Activated naive CD4-positive, alpha-beta T cell (primary cell): ENCODE measurements at places on chromosomes 2 and 18.

DNA sequence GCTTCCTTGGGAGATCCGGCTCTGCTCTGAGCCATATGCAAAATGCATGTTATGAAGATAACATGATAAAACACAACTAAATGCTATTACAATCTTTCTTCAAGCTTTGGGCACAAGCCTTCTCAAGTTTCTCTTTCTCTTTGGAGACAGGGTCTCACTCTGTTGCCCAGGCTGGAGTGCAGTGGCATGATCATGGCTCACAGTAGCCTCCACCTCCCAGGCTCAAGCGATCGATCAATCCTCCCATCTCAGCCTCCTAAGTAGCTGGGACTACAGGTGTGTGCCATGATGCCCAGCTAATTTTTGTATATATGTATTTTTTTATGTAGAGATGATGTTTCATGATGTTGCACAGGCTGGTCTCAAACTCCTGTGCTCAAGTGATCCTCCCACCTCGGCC is 107.7 kb upstream of the SP3 start:
- no peak for DNase-seq

- DNase-seq: no peak
Observed at GRCh38 chr18:11572201-11572600, 37.2 kb upstream of the SLC35G4 start.

- DNase-seq: no peak
Observed at GRCh38 chr18:37304012-37304680, 261.5 kb downstream of the CELF4 start.

DNA sequence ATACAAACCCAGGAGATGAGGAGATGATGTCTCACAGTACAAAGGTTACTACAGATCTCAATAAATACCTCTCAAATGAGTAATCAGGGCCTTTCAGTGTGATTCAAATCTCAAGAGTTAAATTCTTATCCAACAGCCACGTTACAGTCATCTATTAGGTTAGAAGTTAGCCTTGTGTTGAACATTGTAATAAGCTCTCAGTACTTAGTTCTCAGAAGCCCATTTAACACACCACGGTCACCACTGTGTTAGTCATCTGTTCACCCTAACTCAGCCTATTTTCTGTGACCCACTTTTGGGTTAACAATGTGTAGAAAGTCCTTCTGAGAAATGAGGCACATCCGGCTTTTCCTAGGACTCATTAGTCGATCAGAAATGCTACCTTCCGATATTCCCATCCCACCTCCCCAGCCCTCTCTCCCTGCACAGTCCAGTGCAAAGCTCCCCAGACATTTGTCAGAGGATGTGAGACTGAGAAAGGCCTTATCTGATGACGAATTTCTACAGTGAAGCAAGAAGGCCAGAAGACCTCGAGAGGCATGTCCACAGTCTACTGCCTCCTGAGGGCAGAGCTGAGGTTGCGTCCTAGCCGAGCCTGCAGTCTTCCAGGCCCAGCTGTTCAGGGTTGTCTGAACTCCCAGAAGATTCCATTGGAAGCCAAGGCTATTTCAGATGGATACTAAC is 92.6 kb downstream of the ACTR2 start:
- DNase-seq: no peak

DNA sequence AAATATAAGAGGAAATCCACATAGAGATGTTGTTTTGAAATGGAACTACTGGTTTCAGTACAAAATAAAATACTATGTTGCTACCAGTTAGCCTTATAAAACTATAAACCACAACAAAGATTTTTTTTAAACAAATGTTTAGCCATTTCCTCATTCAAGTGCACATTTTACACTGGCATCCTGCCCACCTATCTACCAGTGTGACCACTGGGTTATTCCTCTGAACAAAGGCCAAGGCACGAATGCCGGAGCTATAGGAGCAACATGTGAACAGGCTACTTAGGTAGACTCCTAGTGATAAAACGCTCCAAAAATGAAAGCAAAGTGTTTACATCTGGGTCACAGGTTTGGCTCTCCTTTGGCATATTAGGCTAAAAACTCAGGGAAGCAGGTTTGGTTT is 31.8 kb upstream of the SULT1C4 start:
- DNase-seq: no peak

DNA sequence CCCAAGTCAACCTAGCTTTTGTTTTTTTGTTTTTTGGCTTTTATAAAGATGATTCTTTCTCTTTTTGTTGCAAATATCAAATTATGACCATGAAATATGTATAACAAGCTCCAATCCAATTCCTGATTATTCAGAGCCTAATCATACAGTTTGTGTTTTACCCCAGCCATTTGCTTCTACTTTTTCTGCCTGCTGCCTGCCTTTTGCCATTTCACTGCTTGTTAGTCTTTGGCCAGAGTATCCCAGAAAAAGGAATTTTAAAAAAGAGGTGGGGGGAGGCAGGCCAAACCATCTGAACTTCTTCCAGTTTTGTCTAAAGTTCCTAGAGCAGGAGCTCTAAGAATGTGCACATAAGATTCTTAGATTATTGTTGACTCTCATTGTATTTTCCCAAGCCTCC is 211.9 kb upstream of the VRK2 start:
- no peak for DNase-seq

- no peak for DNase-seq
Observed at GRCh38 chr2:229443141-229443540, 172.1 kb upstream of the PID1 start.

DNA sequence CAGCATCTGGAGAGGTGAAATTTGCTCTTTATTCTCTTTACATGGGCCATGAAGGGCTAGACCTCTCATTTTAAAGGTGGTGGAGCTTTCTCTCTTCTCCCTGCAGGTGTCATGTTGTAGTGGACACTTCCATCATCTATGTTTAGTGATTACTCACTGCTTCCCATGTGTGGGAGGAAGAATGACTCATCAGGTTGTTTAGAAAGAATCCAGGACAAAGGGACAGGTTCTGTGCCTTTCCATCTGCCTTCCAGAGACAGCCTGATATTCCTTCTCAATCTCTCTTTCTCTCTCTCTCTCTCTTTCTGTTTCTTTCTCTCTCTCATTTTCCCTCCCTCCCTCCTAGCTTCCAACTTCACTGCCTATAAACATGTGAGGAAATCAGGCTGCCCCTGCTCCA is 38.7 kb downstream of the SCG2 start:
- no peak for DNase-seq

DNA sequence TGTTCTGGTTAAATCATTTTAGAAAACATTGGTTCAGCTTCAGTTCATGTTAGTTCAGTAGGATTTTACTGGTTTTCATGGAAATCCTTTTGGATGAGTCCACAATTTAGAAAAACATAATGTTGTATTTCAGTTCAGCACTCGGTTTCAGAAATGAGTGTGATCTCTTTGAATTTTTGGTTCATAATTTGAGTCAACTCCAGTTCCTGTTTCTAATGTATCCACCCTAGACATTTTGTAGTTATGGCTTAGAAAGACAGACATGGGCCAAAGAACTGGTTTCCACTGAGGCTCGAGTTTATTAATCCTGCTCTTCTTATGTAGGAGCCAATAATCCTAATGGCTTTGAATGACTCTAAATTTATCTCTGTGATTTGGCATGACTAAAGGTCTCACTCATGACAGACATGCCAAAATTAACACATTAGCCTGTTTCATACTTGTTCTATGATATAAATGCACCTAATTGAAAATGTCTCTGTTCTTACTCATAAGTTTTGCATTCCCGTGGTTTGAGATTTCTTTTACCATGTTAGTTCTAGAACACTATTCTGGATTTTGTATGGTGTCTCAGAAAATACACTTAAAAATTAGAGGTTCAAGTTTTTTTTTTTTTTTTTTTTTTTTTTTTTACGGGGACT is 82.3 kb upstream of the SPRED2 start:
- no peak for DNase-seq

GRCh38 chr2:16739778-16740581 is 74.3 kb upstream of the CYRIA start:
- no peak for DNase-seq

- DNase-seq: no peak
Observed at GRCh38 chr2:42545023-42545721, 23.3 kb upstream of the MTA3 start.

DNA sequence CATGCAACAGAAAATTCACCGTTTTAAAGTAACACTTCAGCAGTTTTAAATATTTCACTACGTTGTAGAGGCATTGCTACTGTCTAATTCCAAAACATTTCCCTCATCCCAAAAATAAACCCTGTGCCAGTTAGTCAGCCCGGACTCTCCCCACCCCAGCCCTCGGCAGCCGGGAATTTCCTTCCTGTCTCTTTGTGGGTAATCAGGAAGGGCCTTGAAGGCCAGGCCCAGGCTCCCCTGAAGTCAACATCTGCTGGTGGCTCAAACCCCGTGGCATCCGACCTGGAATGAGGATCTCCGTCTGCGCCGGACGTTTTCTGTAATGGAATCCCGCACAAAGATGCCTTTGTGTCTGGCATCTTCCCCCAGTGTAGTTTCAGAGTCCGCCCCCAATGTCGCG is 219.6 kb downstream of the SNTG2 start:
- no peak for DNase-seq

DNA sequence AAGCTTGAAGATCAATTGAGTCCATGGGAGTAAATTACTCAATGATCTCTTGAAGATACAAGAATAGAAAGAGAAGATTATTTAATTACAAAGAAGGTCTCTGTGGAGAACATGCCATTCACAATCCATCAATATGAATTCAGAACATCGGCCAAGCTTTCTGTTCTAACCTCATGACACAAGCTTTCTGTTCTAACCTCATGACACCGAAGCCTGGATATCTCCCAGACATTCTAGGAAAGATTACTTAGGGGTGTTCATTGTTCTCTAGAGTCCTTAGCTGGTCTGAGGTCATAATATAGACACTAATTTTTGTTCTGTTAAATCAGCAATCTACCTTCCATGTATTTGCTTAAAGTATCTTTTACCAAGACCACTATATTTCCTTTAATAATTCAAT is 95.5 kb downstream of the RDH14 start:
- DNase-seq: no peak

DNA sequence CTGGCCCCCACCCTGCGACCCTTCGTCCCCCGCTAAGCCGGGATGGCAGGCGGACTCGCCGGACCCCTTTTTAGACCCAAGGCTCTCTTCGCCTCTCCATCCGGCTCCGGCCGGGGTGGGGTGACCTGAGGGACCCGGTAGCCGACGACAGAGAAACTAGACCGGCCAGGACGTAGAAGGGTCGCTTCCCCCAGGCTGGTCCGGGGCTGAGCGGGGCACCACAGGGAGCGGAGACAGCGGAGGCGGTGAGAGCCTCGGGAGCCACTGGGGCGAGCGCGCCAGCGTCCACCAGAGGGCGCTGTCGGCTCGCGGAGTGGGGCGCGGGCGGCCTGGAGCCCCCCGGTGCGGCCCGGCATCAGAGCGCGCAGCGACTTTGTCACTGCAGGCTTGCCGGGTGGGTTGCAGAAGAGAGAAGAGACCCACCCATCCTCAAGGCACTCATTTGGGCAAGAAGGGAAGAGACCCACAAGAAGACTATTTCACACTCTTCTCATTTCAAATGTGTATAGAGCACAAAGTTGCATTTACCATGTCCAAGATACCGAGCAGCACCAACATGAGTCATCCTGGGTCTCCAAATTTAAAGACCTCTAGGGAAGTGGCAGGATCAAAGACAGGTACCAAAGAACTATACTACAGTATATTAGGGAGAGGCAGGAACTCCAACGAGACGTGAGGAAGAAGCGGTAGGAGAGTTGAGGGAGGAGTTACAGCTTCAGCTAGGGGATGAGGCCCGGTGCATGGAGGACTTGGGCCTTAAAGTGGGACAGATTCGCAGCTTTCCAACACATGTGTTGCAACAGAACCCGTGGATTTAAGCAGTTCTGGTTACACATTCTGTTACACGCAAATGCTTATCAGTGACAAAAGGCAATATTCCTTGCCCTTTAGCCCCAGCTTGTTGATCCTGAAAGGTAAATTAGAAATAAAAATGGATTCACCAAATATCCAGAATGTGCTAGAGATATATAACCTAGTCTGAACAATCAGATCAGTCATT is 7.6 kb upstream of the PRKCE start:
- peak; percentile 77 for DNase-seq

GRCh38 chr18:37668971-37669747 is 103.6 kb upstream of the CELF4 start:
- no peak for DNase-seq

DNA sequence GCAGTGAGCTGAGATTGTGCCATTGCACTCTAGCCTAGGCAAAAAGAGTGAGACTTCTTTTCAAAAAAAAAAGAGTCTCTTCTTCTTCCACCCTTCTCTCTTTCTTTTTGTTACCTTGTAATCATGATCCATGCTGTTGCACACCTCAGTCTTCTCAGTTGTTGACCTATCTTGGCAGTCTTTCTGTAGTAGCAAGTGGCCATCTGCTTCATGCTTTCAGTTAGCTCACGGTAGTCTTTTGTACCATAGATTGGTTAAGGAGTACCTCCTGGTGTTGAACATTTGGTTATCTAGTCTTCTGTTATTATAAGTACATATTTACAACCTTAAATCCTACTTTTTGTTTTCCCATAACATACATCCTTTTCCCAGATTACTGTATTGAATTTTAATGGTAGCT is 3.1 kb downstream of the GORASP2 start:
- DNase-seq: no peak

GRCh38 chr2:72579591-72580180 is 246.1 kb downstream of the EXOC6B start:
- no peak for DNase-seq

DNA sequence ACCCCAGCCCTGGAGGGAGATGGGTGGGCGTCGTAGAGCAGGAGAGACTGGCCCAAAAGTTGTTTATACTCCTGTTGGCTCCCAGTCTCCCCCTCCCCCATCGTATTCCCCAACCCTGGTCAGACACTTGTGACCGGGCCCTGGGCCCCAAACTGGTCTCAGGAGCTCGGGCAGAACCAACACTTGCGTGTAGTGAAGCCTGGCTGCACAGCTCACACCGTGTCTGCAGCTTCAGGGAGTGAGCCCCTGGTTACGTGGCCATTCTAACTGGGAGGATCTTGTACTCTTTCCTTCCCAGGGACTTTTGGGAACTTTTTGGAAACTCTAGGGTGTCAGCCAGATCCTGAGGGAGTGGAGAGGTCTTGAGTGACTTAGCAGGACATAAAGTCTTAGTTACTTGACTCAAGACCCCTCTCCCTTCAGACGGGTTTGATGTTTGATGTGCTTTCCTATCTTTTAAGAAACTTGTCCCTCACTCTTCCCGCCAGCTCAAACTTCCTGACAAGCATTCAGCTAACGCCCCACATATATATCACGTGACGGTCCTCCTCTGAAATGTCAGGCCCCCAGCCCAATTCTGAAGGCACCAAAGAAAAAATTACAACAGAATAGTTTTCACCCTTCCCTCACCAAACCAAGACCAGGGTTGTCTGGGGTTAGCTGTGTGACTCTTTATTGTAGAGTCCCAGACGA is 2.3 kb downstream of the PKDCC start:
- no peak for DNase-seq

DNA sequence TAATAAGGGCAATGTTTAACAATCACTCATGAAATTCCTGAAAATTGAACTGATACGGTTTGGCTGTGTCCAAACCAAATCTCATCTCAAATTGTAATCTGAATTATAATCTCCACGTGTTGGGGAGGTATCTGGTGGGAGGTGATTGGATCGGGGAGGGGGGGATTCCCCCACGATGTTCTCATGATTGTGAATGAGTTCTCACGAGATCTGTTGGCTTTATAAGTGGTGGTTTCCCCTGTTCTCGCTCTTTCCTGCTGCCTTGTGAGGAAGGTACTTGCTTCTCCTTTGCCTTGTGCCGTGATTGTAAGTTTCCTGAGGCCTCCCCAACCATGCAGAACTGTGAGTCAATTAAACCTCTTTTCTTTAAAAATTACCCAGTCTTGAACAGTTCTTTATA is 34.0 kb upstream of the SKOR2 start:
- DNase-seq: no peak
